ENCODE measurements at places on chromosomes 13 and 19. TPM values are rescaled to one million over a fixed set of nuclear protein-coding genes. Genes with fewer than 3 reads are reported as not detected.

The WDR87 gene
- not detected for total RNA-seq

The CCDC169 gene
- 5.5 TPM for total RNA-seq

The C1QTNF9 gene
- total RNA-seq = 3.8 TPM

The TDRD3 gene
- 59.9 TPM for total RNA-seq

The MISP3 gene
- total RNA-seq = 1.5 TPM

The SPPL2B gene
- 49.2 TPM for total RNA-seq

DNA sequence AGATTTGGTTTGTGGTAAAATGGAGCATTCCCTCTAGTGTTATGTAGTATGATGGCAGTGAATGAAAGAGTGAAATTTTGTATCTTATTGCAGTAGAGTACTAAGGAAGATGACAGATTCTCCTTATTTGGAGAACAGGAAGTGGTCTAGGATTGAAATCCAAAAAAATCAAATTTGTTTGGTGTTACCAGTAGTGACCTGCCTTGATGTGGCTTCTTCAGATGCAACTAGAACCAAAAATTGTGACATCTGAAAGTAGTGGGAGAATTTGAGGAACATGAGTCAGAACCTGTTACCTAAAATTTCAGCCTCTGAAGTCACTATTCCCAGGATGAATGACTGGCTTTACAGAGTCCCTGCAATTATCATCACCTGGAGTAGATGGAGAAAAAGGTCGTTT is 165.9 kb downstream of the KLF5 start:
- no peak for DNase-seq

GRCh38 chr13:37481011-37481884 is 117.3 kb downstream of the POSTN start:
- DNase-seq = no peak

DNA sequence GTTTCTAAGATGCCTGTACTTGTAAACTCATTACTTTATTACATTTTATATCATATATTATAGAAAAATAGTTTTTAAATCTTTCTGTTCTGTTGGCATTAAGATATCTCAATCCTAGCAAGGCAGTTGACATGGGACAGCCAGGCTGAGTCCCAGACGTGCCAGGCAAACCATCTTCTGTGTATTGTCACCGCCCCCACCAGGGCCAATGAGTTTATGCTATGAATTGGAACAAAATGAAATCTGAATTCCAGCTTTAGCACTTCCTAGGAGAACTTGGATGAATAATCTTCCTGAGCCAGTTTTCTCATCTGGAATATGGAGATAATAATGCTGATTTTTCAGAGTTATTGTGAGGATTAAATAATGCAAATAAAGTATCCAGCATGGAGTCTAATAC is 79.9 kb upstream of the GSX1 start:
- peak; percentile 32 for DNase-seq

- DNase-seq = peak; percentile 53
Observed at GRCh38 chr13:75636436-75637180, 478 bp downstream of the LMO7 start.

DNA sequence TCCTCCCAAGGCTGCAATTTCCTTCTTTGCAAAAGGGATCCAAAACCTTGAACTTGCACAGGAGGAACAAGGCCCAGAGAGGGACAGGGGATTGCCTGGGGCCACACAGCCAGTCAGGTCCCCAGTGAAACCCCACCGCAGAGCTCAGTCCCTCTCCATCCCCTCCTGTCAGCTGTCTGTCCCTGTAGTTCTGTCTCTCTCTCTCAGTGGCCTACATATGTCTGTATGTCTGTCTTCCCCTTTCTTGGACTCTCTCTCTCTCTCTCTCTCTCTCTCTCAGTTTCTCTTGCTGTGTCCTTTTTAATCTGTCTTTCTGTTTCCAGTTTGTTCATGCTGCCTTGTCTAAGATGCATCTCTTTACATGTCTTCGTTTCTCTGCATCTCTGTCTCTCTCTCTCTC is 11.5 kb downstream of the CEACAM19 start:
- no peak for DNase-seq

- DNase-seq = no peak
Observed at GRCh38 chr19:18229474-18229873, 3.2 kb upstream of the PDE4C start.

- DNase-seq = no peak
Observed at GRCh38 chr13:105428811-105429210, 1106.7 kb downstream of the EFNB2 start.
